Foreskin keratinocyte (primary cell): ENCODE measurements at places on chromosomes 6 and 20. TPM values are rescaled to one million over a fixed set of nuclear protein-coding genes. Genes with fewer than 3 reads are reported as not detected.

DNA sequence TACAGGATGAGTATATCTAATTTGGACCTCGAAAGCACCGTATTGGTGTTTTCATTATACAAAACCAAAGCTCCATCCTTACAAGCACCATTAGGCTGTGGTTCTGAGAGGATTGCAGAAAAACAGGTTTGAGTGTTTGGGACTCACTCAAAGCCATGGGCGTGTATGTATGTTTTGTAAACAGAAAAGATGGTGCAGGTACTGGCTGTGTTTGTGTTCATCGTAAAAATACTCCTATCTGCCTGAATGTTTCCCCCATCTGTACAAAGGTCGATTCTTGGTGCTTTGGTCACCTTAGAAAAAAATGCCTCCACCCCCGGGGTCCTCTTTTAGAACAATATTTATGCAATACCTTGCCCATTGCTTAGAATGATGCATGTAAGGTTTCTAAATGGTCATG is 286.6 kb downstream of the TSHZ2 start:
- DNase-seq, result no peak

GRCh38 chr20:46419882-46420281 is 13.5 kb upstream of the ELMO2 start:
- no peak for DNase-seq

- no peak for DNase-seq
These were observed 70.2 kb downstream of the GPR6 start for GRCh38 chr6:110048221-110048875.

DNA sequence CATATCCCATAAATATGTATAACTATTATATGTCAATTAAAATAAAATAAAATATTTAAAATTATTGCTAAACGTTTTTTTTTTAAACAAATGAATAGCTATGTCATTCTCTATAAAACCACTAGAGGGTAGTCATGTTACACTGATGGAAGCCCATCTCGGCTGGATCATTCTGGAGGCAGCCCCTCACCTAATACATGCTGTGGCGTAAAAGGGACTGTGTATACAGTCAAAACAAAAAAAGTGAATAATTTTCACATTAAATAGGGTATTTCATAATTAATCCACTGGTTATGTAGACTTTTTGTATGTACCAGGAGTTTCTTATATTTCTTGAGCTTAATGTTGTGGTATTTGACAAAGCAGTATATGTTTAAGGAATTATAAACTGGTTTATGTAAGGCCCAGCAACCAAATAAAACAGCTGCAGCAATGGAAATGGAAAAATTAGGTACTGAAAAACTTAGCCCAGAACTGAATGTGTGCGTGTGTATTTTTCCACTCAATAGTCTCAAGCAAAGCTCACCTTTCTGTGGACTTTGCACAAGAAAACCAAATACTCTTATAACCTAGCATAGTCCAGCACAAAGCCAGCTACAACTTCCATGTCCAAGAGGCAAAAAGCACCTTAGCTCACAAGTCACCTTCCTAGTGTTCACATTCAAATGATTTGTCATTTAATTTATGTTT is 81.7 kb downstream of the COL9A1 start:
- no peak for DNase-seq

DNA sequence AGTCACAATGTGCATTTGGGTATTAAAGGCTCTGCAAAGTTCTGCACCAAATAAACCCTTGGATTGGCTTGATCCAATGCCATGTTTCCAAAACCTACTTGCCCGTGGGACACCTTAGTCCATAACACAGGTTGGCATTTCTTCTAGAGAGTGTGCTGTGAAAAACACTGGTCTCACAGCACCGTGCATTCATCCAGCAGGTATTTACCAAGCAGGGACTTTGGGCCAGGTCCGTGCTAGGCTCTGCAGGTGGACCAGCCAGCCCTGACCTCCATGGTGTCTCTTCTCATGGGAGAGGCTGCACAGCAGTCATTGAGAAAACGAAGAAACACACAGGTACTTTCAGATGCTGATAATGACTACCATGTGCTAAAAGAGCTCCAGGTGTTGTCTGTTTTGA is 112.6 kb downstream of the CDH26 start:
- DNase-seq, result no peak

GRCh38 chr6:145895802-145896201 is 68.4 kb downstream of the SHPRH start:
- DNase-seq, result no peak

DNA sequence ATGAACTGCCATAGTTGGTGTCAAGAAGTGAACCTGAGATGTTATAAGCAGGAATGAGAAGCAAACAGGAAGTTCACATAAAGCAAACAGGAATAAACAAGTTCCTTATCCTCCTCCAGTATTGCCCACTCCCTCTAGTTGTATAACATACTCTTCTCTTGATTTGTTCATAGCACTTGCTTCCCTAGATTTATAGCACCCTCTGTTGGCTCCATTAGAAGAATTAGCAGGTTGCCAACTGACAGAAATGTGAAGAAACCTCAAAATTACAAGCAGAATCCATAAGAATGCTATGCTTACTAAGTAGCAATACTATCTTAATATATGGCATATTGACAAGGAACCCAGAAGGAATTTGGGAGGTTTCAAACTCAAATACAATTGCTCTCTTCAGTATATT is 195.4 kb downstream of the TBX18 start:
- peak; percentile 6 for DNase-seq

DNA sequence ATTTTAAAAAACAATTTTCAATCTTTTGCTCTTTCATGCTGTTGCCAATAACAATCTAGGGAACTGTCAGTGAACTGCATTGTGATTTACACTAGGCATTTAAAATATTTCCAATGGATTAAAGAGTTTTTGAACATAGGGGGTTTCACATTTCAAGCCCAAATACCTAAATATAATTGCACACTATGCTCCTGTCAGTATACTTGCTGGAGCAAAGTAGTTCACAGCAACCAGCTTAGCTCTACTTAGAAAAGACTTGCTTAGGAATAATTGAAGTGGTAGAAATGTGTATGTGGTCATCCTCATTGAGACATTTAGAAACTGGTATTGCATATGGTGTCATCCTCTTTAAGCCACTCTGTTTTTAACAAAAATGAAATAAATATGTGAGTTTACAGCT is 41.7 kb upstream of the REV3L start:
- no peak for DNase-seq

GRCh38 chr6:89525786-89526562 is 93.0 kb downstream of the ANKRD6 start:
- DNase-seq, result no peak

GRCh38 chr6:56868687-56869086 is 86.2 kb upstream of the BEND6 start:
- DNase-seq, result no peak

DNA sequence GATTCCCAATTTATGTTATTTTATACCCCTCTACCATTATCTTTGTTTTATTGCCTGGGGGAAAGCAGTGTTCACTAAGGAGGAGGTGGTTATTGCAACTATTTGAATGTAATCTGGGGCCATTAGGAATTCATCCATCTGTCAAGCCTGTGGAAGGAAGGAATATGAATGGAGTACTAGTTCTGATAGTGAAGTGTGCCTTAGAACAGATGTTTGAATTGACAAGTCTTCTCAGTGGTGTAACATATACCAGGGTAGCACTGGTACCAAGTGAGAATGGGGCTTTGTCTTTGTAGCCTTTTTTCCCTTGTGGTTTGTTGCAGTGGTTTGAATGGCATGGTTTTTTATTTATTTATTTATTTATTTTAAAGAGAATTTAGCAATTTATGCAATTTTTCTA is 27.9 kb upstream of the HDAC2 start:
- DNase-seq, result no peak

DNA sequence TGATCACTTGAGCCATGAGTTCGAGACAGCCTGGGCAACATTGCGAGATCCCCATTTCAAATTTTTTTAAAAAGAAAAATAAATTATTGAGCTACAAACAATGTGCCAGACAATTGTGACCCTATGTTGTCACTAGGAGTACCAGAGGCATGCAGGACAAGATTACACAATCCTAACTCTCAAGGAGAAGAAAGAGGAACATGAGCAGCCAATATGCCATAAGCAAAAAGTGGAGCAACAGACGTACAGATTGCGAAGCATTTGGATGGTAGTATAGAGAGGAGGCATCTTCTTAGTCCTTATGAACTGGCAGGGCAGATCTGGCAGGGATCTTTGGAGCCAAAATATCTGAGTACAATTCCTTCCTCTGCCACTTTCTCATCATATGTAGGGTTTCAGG is 156.4 kb downstream of the OR2B2 start:
- no peak for DNase-seq

GRCh38 chr20:10578607-10579006 is 95.2 kb downstream of the JAG1 start:
- DNase-seq, result peak; percentile 93

DNA sequence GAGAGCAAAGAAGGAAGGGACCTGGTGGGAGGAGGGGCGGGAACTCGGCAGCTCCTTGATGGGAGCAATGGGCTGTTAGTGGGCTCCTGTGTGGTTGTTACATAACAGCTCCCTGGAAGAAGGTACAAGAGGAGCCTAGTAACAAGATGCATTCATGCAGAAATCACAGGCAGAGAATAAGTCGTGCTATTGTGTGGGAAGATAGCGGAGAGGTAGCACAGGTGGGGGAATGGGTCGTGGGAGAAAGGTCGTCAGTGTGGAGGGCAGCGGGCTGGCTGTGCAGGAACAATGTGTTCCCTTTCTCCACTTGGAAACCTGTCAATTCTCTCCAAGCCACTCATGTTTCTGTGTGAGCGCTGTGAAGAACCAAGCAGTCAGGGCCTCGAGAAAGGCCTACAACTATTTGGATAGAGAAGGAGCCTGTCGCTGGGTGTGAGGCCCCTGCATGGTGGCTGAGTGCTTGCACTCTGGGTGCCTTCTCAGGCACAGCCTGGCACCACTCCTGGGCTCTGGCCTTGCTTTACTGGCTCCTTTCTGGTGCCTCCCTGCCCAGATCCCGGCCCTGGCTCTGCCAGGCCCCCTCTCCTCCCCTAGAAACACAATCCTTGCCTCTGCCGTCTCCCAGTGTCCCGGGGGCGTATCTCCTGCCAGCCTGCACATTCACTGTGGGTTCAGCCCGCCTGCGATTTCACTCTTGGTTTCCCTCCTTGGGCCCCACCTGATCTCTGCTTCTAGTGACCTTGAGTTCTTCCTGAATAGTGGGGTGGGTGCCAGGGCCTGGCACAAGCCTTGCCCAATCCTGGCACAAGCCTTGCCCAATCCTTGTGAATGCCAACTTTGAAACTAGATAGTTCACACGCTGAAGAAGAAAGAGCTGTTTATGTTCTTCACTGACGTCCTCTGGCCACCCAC is 7.4 kb upstream of the FGD2 start:
- no peak for DNase-seq

GRCh38 chr20:64137598-64138031 is 26.6 kb upstream of the MYT1 start:
- DNase-seq, result no peak

DNA sequence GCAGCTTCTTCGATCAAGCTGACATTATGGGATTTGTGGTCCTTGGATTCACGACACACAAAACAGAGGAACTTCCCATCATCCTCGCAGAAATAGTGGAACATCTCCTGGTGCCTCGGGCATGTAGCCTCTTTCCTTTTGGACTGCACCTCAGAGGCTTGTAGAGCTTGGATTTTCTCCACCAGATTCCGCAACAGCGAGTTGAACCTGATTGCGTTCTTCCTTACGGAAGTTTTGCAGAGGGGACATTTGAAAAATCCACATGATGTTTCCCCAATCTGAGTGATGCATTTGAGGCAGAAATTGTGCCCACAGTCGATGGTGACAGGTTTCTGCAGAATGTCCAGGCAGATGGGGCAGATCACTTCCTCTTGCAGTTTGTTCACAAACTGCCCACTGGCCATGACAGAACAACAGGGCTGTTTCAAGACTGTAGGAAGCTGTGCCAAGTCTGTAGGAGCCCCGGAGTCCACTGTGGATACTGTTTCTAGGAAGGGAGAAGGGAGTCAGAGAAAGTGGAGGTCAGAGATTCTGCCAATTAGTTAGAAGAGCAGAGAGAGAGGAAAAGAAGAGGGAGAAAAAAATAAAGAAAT is 392 bp downstream of the TRIM31 start:
- DNase-seq, result no peak

DNA sequence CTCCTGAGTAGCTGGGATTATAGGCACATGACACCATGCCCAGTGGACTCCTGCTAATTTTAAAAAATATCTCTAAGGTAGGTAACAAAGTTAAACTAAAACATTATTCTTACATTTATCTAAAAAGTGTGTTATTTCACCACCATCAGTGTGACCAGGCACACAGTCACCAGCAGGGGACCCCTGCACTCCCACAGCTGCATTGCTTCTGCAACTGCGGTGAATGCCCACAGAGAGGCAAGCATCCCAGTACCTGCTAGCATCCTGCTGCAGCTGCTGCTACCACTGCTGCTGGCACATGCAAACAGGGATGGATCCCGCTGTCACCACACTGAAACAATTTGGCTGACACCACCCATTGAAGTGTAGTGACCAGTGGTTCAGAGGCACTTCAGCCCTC is 21.9 kb upstream of the EPB41L2 start:
- DNase-seq, result no peak

- DNase-seq, result no peak
These were observed 760 bp upstream of the IBTK start for GRCh38 chr6:82248273-82248735.

DNA sequence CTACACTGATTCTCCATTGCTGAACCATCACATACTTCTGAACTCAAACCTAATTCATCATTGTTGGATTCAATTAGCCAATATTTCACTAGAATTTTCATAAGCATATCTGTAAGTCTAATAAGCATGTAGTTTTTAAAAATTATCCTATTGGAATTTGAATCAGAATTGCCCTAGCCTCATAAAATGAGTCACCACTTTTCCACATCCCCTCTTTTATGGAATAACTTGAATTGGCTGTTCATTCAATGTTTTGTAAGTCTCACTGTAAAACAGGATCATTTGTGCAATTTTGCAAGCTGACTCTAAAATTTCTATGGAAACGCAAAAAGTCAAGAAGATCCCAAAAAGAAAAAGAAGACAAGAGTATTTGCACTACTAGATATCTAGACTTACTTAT is 141.0 kb downstream of the HACE1 start:
- no peak for DNase-seq

- DNase-seq, result no peak
These were observed 124.7 kb upstream of the GPR6 start for GRCh38 chr6:109853426-109853825.

DNA sequence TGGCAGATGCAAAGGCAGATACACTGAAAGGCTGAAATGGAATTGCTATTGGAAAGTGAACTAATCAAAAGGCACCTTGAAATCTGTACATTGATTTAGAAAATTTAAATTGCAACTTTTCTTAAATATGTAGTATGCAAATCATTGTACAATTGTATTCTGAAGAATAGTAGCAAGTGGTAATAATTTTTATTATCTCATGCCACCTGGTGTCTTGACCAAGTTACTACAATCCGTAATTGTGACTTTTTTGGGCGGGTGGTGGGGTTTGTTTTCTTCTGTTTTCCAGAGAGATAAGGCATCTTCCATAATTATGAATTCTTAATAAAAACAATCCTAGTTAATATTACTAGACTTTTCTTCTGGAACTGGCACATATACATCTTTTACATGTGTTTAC is 12.5 kb upstream of the BCKDHB start:
- DNase-seq, result peak; percentile 12

The PTCHD4 gene
- 0.20 and 0.25 TPM in 2 replicates for total RNA-seq

The SNTA1 gene
- 4.7 and 5.8 TPM in 2 replicates for total RNA-seq

The BEND6 gene
- 1.8 TPM in 2 replicates for total RNA-seq

The VSTM2L gene
- total RNA-seq, result 0.14 and 0.25 TPM in 2 replicates

The TBC1D22B gene
- 11.0 and 11.1 TPM in 2 replicates for total RNA-seq

The STMND1 gene
- total RNA-seq, result not detected in 2 replicates

The NRSN1 gene
- not detected in 2 replicates for total RNA-seq

The KCNB1 gene
- total RNA-seq, result not detected in 2 replicates

The PROKR2 gene
- not detected in 2 replicates for total RNA-seq

The OR2H1 gene
- total RNA-seq, result not detected in 2 replicates

The TINAG gene
- total RNA-seq, result not detected in 2 replicates
